CD4-positive, alpha-beta memory T cell (primary cell): ENCODE measurements at places on chromosomes 2 and 18. TPM values are rescaled to one million over a fixed set of nuclear protein-coding genes. Genes with fewer than 3 reads are reported as not detected.

GRCh38 chr2:133293544-133294353 is 274.5 kb downstream of the NCKAP5 start:
- no peak for DNase-seq

DNA sequence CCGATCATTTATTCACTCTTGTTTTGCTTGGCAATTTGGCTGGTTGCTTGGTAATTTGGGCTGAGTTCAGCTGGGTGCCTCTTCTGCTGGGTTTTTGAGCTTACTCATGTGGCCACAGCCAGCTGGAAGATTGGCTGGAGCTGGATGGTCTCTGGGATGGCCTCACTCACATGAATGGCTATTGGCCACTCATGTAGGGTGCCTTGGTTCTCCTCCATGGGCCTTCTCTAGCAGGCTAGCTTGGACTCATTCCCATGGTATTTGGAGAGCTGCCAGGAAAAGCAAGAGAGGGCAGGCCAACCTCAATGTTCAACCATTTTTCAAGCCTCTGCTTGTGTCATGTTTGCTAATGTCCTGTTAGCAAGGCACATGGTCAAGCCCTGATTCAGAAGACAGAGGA is 16.9 kb downstream of the ZAP70 start:
- no peak for DNase-seq

EML6 gene
- total RNA-seq = 3.9 TPM

GRCh38 chr2:207126724-207127308 is 38.9 kb downstream of the KLF7 start:
- DNase-seq = no peak

GRCh38 chr2:61363580-61363979 is 107.3 kb downstream of the USP34 start:
- DNase-seq = no peak

GRCh38 chr18:36692371-36692770 is 136.4 kb downstream of the TPGS2 start:
- DNase-seq = no peak

DNA sequence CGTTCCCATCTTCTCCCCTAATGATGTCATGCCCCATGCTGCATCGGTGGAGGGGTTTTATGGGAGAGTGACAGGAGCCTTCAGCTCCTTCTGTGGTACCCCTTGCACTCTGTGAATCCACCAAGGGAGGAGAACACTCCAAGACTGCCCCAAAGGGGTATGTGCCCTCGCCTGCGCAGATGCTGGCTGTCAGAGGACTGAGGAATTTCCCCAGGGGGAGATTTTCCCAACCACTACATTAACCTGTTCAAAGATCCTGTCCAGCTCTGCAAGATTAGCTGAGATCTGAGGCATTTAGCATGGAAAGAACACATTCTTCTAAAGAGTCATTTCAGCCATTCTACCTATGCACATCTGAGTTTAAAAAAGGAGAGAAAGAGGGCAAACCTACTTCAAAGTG is 143.2 kb upstream of the ITGA6 start:
- DNase-seq = no peak

PROKR1 gene
- total RNA-seq = not detected

NRBP1 gene
- total RNA-seq = 115 TPM

GRCh38 chr18:10401521-10401920 is 52.9 kb upstream of the APCDD1 start:
- DNase-seq = no peak

GRCh38 chr2:217983276-217984233 is 19.2 kb downstream of the TNS1 start:
- no peak for DNase-seq

GRCh38 chr2:80461505-80462197 is 157.1 kb upstream of the LRRTM1 start:
- no peak for DNase-seq
